Mesangial cell (primary cell): ENCODE measurements at places on chromosomes 13 and 19. TPM values are rescaled to one million over a fixed set of nuclear protein-coding genes. Genes with fewer than 3 reads are reported as not detected.

EXOC3L2 gene
- 0.13 TPM in 1 of 2 replicates, not detected in the other for total RNA-seq

ERCC2 gene
- 34.6 and 46.6 TPM in 2 replicates for total RNA-seq

SMG9 gene
- 15.2 and 17.7 TPM in 2 replicates for total RNA-seq

LHB gene
- total RNA-seq = 0.49 and 0.76 TPM in 2 replicates

ZNF610 gene
- total RNA-seq = 0.65 and 2.2 TPM in 2 replicates

PSG11 gene
- total RNA-seq = not detected in 2 replicates

HNRNPL gene
- total RNA-seq = 168 and 316 TPM in 2 replicates

SLC10A2 gene
- not detected in 2 replicates for total RNA-seq

HRC gene
- not detected in 2 replicates for total RNA-seq

ARHGEF18 gene
- 51.3 and 52.0 TPM in 2 replicates for total RNA-seq

ATP13A1 gene
- total RNA-seq = 56.0 and 58.3 TPM in 2 replicates

GAPDHS gene
- not detected in 2 replicates for total RNA-seq

CBY2 gene
- not detected in 2 replicates for total RNA-seq

ZNF737 gene
- 8.7 and 9.3 TPM in 2 replicates for total RNA-seq

KASH5 gene
- total RNA-seq = not detected in 2 replicates

SNRNP70 gene
- total RNA-seq = 155 and 218 TPM in 2 replicates

GPR4 gene
- total RNA-seq = not detected in 2 replicates

SYT5 gene
- 0.38 TPM in 1 of 2 replicates, not detected in the other for total RNA-seq

TMEM143 gene
- 3.7 and 8.6 TPM in 2 replicates for total RNA-seq

PSG1 gene
- not detected in 2 replicates for total RNA-seq

FAM216B gene
- not detected in 2 replicates for total RNA-seq

SHANK1 gene
- 0.81 and 0.89 TPM in 2 replicates for total RNA-seq

HTR2A gene
- total RNA-seq = not detected in 2 replicates

ZNF627 gene
- 10.3 and 11.0 TPM in 2 replicates for total RNA-seq

TRMT1 gene
- total RNA-seq = 42.7 and 48.6 TPM in 2 replicates

NKPD1 gene
- total RNA-seq = under 0.01 and 0.25 TPM in 2 replicates

FRY gene
- total RNA-seq = 0.65 and 13.7 TPM in 2 replicates

CEACAM21 gene
- not detected in 2 replicates for total RNA-seq

CBARP gene
- 5.1 and 6.1 TPM in 2 replicates for total RNA-seq

TNFSF9 gene
- total RNA-seq = 20.9 and 28.5 TPM in 2 replicates

ZNF723 gene
- total RNA-seq = not detected in 2 replicates

GPR12 gene
- not detected in 2 replicates for total RNA-seq

LGI4 gene
- 0.49 TPM in 1 of 2 replicates, not detected in the other for total RNA-seq

PCP2 gene
- total RNA-seq = 1.4 TPM in 1 of 2 replicates, not detected in the other

CABP5 gene
- total RNA-seq = not detected in 2 replicates

FSTL3 gene
- 507 and 589 TPM in 2 replicates for total RNA-seq

TRAPPC6A gene
- total RNA-seq = 7.8 and 52.2 TPM in 2 replicates

SPRED3 gene
- 0.81 and 1.5 TPM in 2 replicates for total RNA-seq

DHDH gene
- 0.33 TPM in 1 of 2 replicates, not detected in the other for total RNA-seq

LYL1 gene
- total RNA-seq = 2.9 and 6.4 TPM in 2 replicates

ZNF285 gene
- 1.3 and 4.3 TPM in 2 replicates for total RNA-seq
